Fibroblast of skin of right biceps (primary cell): ENCODE measurements at places on chromosomes 5 and 9.

DNA sequence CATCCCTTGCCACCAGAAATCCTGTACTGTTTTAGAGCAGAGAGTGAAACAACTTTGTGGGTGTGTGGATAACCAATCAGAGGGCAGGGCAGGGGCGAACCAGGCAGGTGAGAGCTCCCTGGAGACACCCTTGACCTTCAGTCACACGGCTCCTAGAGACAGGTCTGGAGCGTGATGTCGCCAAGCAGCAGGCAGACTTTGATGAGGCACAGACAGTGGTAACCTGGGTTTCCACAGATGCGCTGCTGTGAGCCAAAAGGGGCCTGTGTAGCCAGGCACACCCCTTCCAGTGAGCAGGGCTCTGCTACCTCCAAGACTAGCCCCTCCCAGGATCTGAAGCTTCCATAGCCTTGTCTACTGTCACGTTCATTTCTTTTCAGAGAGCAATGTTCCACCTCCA, 317.8 kb upstream of the ADCY2 start:
- DNase-seq: no peak

GRCh38 chr9:114157516-114158176, 2.3 kb downstream of the COL27A1 start:
- DNase-seq: peak; percentile 46

GRCh38 chr5:72156946-72157624, 49.8 kb downstream of the MAP1B start:
- peak; percentile 97 for DNase-seq

- DNase-seq: peak; percentile 86
Measured at GRCh38 chr9:18566121-18566520, 92.2 kb downstream of the ADAMTSL1 start.

DNA sequence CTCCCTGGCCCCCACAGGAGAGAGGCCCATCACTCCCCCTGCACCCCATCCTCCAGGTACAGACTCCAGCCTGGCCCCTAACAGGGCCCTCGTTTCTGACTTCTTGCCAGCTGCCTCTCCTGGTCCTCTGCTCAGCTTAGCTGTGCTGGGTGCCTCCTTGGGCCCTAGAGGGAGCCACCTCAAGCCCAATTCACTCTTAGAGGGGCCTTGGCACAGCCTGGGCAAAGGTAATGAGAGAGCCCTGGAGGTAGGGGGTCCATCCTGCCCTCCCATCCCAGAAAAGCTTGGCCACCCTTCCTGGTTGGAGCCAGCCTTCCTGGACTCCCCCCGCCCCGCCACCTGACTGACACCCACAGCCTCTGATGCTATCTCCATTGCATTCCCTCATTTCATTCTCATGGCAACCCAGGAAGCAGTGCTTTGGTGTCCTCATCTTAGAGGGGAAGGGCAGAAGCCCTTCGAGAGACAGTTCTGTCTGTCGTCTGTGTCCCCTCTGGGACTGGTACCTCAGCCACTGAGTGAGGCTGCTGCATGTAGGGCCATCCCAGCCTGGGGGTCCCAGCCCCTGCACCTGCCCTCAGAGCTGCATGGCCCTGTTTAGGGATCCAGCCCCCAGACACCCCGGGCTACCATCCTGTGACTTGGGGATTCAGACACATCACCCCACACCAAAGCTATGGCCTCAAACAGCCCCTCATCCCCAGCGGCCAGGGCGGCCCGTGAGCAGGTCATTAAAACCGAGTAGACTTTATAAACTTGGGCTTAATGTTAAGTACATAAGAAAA, 95.5 kb downstream of the BARX1 start:
- no peak for DNase-seq

GRCh38 chr5:174384509-174384947, 339.0 kb downstream of the NSG2 start:
- peak; percentile 92 for DNase-seq
